ENCODE measurements at places on chromosomes 1 and 21.

DNA sequence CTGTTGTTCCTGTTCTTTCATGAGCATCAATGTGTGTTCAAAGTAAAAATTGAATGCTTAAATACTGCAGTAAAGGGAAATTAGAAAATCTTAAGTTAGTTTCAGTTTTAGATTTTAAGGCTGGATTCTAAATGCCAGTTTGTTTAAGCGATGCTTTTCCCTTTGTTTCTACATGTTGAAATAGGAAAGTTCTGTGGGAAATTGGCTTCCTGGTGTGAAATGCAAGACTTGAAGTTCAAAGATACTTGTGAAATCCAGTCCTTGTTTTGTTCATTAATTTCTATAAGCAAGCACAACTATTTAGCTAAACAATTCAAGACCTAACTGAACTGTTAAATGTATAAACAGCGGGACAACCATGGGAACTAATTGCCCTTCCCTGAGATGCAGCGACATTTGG lies 149.1 kb downstream of the LYPLAL1 start:
- no peak for DNase-seq

DNA sequence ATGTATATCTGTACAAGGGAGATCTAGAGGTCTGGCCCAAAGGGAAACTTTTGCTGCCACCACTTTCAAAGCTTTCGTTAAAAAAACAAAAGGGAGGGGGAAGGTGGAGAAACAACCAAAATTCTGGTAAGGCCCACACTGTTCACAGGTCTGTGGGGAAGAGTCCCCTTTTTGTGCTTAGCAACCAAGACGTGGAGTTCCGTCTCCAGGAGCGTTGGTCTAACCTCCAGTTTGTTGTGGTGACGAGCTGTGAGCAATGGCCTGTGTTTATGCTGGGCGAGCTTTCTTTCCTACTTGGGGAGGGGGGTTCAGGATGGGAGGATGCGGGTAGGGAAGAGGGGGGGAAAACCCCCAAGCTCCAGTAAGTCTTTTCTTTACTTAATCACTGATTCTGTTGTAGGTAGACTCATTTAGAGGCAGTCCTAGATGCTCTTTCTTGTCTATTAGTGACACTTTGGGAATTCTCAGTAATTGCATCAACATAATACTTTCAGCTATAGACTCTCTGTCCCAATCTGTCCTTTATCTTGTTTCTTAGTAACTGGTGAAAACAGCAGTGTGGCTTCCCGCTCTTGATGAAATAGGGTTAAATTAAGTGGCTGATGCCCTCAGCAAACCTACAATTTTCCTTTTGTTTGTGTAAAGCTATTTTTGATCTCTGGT lies 1.5 kb downstream of the HIPK1 start:
- DNase-seq: no peak

DNA sequence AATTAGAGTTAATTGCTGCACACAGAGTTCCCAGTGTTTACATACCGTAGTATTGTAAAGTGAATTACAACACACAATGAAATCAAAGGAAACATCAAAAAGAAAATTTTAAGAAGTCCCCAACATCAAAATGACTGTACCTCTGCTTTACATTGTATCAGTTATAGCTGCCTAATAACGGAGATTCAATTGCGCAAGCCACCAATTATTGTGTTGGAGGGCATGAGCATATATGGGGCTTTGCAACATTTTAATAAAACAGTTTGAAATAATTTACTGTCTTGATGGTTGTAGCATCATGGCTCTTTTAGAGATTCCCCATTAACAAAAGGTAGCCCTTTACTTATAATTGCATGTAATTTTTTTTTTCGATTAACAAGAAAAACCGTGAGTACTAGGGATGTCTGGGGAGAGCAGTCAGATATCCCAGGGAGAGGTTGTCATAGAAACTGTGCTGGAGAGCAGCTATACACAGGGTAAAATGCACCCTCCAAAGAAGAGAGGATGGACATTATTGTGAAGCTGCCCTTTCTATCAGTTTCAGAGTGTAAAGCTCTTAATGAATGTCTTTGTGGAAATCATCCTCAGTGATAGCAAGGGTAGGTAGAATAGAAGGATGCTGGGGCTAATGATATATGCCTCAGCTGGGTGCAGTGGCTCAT lies 55.9 kb upstream of the BTG3 start:
- no peak for DNase-seq

DNA sequence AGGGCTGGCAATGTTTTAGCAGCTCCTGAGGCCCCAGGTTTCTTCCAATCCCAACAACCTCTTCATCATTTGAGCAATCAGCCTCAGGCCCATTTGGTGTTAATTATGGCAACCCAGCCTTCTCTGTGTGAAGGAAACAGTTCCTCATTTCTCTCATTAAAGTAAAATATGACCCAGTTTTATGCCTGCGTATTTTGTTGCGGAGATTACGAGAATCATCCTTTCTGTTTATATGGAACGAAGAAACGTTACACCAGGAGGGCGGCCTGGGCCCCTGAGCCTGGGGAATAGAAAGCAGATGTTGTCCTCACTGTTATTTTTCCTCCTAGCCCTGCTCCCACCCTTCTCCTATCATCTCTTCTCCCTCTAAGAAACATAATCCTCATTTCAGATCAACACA lies 332.2 kb upstream of the USP24 start:
- no peak for DNase-seq

GRCh38 chr1:204584699-204585372 lies 68.6 kb downstream of the MDM4 start:
- no peak for DNase-seq

- DNase-seq: no peak
These were observed 817.9 kb downstream of the BRINP3 start for GRCh38 chr1:189659731-189660130.
